Right atrium auricular region (tissue), 2 donors: ENCODE measurements at places on chromosomes 3 and 15. TPM values are rescaled to one million over a fixed set of nuclear protein-coding genes. Genes with fewer than 3 reads are reported as not detected.
A peak's percentile ranks its signal among the peaks of the same experiment; 100 is the strongest.

DNA sequence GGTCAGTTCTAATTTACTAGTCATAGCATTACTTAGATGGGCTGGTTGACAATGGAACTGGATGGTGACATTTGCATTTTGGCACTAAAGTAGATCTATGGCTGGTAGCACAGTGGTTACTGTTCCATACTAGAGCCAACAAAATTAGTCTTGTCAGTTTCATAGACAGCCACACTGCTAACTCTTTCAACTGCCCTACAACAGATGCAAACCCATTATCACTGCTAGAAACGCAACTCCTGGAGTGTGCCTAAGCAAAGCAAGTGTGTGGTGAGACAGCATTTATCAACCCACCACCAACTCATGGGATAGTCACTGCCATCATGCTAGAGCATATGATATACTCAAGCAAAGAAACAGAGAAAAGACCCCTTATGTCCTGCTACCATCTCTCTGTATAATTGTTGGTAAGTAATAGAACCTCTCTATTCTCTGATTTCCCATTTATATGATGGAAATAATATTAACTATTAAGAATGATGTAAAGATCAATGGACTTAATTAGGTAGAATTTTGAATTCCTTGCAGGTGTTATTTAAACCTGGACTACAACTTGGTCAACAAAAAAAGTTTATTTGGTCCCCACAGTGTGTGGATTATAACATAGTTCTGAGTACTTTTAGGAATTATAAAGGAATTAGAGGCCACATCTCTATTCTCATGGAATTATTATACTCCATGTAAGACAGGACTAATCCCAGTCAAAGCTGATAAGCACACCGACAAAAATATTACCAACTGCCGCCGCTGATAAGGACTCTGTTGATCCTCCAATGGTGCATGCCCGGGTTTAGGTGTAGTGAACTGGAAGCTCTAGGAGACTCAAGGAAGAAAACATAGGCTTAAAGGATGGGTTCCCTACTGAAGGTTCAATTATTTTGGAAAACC lies 19.9 kb upstream of the ABHD5 start:
- no peak for DNase-seq
- H3K27ac ChIP-seq = no peak overlapping the region
- no peaks in the 10 kb centered on the region for H3K4me1 ChIP-seq
- no peaks in the 10 kb centered on the region for H3K36me3 ChIP-seq
- H3K27me3 ChIP-seq = no peaks in the 10 kb centered on the region

DNA sequence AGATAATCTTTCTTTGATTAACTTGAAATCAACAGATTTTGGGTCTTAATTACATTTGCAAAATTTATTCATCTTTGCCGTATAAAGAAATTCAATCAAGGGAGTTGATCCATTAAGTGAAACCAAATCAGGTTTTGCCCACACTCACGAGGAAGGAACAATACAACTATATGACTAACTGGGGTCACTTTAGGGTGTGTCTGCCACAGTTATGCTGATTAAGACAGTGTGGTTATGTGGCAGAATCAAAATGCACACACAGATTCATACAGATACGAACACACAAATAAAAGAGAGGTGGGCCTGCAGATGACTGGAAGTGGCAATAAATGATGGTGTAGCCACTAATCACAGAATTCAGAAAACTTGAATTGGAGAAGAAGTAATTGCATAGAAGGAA lies 543.5 kb downstream of the GABRG3 start:
- no peak for DNase-seq
- no peaks in the 10 kb centered on the region for H3K4me1 ChIP-seq
- no peak overlapping the region for H3K27ac ChIP-seq
- no peak overlapping the region for H3K4me3 ChIP-seq
- no peaks in the 10 kb centered on the region for H3K36me3 ChIP-seq
- no peaks in the 10 kb centered on the region for H3K27me3 ChIP-seq

- H3K36me3 ChIP-seq = no peaks in the 10 kb centered on the region
- no peak overlapping the region for H3K4me3 ChIP-seq
- no peaks in the 10 kb centered on the region for H3K4me1 ChIP-seq
- H3K27me3 ChIP-seq = no peaks in the 10 kb centered on the region
- no peak for DNase-seq
- no peak overlapping the region for H3K27ac ChIP-seq
Observed at GRCh38 chr3:184601576-184602371, 40.2 kb downstream of the EPHB3 start.

DNA sequence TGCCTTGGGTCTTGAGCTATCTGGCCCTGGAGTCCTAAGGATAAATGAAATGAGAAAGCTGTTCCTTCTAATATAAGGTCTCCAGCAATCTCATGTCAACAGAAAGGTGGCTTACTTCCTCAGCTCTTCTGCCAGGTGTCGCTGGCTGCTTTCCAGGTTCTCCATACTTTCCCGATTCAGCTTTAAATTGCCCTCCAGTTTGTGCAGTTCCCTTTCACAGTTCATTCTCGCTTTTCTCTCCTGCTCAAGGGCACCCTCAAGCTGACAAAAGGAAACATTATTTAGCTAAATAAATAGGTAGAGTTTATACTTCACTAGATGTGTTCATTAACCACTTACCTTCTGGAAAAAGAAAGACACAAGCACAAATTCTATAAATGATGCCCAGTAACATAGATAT lies 73.0 kb downstream of the MYH15 start:
- no peaks in the 10 kb centered on the region for H3K36me3 ChIP-seq
- H3K4me3 ChIP-seq = no peak overlapping the region
- H3K27me3 ChIP-seq = no peaks in the 10 kb centered on the region
- DNase-seq = no peak
- H3K4me1 ChIP-seq = no peaks in the 10 kb centered on the region
- H3K27ac ChIP-seq = no peak overlapping the region

GRCh38 chr15:26295336-26296085 lies 432.4 kb upstream of the ATP10A start:
- H3K4me1 ChIP-seq = peaks cover 20% of the 10 kb centered on the region
- H3K4me3 ChIP-seq = no peak overlapping the region
- peak overlapping the region; percentile 33 for H3K27ac ChIP-seq
- H3K36me3 ChIP-seq = no peaks in the 10 kb centered on the region
- no peaks in the 10 kb centered on the region for H3K27me3 ChIP-seq
- DNase-seq = no peak

DNA sequence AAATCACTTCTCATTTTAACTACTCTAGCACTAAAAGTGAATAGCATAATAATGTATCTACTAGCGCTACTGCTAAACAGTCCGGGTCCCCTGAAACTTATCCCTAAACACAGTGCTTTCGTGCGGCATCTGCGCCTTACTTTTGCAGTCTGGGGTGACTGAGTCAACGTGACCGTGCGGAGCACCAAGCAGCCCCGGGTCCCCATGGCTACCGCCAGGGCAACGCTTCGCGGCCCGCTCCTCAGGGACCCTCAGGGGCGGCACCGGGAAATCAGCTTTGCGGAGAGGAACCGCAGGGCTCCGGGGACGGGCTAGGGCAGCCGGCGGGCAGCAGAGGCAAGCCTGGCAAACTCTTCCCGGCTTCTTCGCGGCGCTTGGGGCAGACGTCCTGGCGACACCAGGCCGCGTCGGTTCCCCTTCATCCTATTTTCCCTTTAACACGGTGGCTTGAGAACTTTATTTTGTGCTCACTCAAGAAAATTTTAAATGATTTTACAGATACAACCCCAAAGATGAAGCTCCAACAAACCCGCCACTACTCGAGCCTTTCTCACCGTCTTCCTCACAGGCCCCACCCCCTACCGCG lies 757 bp upstream of the DIPK2A start:
- peak overlapping the region; percentile 89 for H3K4me3 ChIP-seq
- no peaks in the 10 kb centered on the region for H3K27me3 ChIP-seq
- H3K36me3 ChIP-seq = no peaks in the 10 kb centered on the region
- DNase-seq = peak; percentile 67
- H3K4me1 ChIP-seq = peaks cover 22% of the 10 kb centered on the region

DNA sequence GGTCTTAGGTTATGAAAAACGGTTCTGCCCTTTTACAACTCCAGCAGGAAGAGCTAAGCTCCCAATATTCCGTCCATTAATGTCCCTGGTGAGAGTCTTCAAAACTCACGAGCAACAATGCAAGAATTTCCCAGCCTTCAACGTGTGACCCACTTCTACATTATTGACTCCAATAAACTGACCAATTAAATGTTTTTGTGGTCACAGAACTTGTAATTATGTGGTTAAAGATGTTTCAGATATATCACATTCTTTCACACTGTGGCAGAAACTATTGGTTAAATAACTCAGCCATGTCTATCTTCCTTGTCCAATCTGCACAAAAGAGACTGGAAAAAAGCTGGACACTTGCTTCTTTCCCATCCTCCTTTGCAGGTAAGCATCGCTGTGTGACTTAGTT lies 286.6 kb upstream of the ADAMTS9 start:
- DNase-seq = no peak
- no peaks in the 10 kb centered on the region for H3K36me3 ChIP-seq
- no peaks in the 10 kb centered on the region for H3K27me3 ChIP-seq
- H3K27ac ChIP-seq = no peak overlapping the region

The ROPN1B gene
- 3.9 TPM for total RNA-seq

The KCNAB1 gene
- 3.2 TPM for total RNA-seq
